Left cardiac atrium (tissue), 4 donors: ENCODE measurements at places on chromosomes 12 and 14. TPM values are rescaled to one million over a fixed set of nuclear protein-coding genes. Genes with fewer than 3 reads are reported as not detected.

- no peak for DNase-seq
Observed at GRCh38 chr12:46921764-46922133, 96.0 kb upstream of the SLC38A4 start.

DNA sequence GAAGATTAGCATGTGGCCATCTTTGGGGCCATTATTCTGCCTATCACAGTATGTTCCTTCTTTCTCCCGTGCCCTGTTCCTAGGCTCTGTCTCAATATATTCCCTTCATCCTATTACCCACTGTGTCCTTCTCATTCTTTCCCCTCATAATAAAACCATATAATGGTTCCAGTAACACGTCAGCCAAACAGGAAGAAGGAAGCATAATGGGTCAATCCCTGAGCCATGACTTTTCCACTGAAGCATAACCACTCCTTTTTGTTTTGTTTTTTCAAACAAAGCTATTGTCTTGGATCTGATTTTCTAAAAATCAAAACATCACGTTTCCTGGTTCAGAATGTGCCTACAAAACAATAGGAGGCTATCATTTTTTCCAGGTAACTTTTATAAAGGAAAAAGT lies 21.3 kb upstream of the RHOJ start:
- DNase-seq: no peak

- DNase-seq: no peak
Observed at GRCh38 chr14:57659052-57659451, 165.4 kb upstream of the CCDC198 start.

NTS gene
- 0.21 TPM for total RNA-seq
